ENCODE measurements at places on chromosomes 6 and 20.

GRCh38 chr6:28922004-28922820, 1.6 kb downstream of the TRIM27 start:
- no peak for DNase-seq

DNA sequence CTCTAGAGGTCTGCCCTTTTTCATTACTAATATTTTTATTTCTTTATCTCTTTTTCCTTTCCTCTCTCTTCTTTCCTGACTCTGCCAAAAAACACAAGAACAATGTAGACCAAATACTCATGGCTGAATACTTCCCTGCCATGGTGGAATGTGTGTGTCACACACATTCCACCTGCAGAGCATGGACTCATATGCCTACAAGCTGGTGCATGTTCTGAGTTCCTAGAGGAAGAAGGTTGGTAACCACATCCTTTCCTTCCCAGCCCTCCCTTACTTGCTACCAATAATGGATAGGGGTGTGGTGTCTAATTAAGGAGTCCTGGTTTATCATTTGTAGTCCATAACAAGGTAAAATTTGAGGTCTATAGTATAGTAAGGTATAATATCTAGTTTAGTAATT, 15.2 kb upstream of the CST9L start:
- no peak for DNase-seq

DNA sequence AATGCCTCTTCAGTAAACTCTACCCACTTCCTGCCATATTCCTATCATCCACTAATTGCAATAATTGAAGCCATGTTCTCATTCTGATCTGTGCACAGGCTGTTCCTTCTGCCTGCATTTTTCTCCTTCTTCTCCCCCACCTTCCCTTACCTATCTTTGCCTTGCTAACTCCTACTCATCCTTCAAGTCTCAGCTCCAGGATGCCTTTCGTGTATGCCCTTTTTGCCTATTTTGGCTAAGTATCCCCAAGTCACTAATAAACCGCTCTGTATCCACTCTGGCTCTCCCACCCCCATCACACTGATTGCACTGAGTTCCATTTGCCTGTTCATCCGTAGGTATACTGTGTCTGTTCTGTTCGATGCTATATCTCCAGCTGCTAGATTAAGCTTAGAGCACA, 6.3 kb upstream of the RPN2 start:
- DNase-seq: no peak

DNA sequence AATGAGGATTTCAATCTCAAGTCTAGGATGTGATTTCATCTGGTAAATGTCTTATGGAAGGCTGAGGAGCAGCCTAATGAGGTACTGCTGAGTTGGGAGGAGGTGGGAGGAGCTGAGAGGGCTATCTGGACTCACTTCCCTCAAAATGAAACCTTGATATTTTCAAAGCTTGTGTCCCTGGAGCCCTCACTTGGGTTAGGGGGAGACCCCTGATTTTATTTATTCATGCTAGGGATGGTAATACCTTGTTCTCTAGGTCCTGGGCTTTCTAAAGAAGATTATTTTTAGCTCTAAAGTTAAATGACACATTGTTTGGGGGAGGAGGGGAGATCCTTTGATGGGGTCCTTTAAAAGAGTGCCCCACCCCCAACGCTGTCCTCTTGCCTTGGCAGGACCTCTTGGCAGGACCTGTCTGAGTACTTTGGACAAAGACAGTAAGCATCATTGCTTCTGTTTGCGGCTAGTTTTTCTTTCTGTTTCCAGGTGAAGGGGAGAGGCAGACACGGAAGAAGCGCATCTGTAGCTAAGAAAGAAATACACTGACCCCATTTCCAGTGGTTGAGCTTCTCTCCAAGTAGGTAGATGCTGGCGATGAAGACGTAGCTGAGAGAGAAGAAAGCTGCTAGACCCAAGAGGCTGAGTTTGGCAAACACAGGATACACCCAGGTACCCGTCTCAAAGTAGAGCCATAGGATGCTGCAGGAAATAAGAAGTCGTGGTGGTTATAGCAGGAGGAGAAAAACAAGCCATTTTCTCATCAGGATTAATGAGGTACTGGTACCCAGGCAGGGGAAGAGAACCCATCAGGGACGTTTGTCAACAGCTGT, 55.6 kb downstream of the ADTRP start:
- DNase-seq: no peak

DNA sequence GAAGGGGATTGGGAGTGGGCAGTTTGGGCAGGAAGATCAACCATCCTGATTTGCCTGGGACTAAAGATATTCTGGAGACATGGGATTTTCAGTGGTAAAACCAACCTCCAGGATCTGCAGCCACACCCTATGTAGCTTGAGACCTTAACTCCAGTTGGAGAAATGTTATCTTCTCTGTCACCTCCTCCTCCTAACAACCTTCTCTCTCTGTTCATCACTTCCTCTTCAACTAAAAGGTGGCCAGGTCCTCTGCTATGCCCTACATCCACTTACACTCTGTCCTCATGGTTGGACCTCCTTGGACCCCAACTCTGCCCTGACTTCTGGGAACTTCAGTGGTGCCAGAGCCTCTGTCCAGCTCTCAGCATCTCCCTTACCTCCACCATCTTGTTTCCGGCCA, 42.0 kb upstream of the SLC9A8 start:
- DNase-seq: no peak

DNA sequence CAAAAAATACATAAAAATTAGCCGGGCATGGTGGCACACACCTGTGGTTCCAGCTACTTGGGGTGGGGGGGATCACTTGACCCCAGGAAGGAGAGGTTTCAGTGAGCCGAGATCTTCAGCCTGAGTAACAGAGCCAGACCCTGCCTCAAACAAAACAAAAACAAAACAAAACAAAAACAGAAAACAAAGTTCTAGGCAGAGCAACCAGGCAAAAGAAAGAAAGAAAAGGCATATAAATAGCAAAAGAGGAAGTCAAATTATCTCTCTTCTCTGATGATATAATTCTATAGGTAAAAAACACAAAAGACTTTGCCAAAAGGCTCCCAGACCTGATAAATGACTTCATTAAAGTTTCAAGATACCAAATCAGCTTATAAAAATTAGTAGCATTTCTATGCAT, 446.9 kb downstream of the HAO1 start:
- no peak for DNase-seq

DNA sequence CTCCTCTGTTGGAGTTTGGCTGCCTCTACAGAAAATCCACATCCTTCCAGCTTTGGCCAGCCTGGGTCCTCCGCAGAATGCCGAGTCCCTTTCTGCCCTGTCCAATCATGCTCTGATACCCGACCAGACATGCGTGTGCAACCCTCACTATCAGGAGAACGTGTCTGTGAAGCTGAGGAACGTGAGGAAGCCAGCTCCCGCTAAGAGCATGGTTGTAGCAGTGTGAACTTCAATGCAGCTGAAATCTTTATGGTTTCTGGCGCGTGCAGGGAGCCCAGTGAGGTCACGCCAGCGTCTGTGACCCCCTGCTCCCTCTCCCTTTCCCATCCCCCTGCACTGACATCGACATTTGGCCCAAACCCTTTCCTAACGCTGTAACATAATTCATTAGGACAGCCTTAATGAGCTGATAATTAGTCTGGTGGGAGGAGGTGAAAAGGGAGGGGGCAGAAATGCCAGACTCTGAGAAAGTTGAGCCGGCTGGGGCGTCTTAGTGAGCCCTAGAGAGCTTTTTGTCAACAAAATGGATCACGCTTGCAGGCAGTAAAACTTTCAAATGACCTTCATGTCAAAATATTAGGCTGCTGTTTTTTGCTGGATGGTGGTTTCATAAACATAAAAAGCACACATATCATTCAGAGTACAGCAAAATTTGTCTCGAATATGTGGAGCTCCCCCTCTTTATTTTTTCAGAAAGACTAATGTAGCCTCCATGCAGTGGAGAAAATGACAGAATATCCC, 423.3 kb downstream of the QKI start:
- peak; percentile 61 for DNase-seq

- DNase-seq: no peak
These were observed 33.1 kb upstream of the CNKSR3 start for GRCh38 chr6:154543628-154544027.

DNA sequence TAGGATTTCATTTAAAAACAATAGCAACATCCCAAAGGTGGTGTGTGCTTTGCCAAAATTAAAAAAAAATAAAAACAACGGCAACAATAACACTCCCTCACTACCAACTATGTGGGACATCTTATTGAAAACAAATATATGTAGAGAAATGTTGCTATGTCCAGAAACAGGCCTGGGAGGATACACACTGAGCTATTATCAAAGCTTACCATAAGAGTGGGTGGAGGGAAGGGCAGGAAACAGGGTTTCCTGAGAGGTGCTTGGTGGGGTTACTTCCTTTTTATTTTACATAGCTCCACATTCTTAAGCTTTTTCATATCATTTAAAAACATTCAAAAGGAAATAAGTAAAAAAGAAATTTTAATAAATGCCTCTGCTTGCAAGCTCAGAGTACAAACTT, 150.0 kb upstream of the RIPOR2 start:
- no peak for DNase-seq

GRCh38 chr6:33412140-33413009, 1.6 kb downstream of the PHF1 start:
- no peak for DNase-seq

Measured in HEK293T (cell line).